Myocyte (in vitro differentiated cells): ENCODE measurements at places on chromosomes 6 and 20.

DNA sequence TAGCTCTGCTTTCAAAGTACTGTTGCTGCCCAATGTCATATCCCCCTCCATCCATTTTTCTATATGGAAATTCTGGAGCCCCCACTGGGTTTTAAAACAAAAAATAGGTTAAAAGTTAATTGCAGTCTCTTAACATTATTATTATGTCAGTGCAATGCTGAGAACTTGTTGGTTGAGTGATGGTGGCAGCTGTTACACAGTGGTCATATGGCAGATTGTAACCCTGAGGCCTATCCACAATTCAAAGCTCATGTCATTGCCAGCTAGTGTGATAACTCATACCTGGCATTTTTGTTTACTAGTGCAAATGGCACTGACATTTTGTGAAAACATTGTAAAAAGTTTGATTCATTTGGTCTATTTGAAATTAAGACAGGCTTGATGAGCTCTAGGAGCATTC lies 305.7 kb upstream of the FLRT3 start:
- DNase-seq: peak; percentile 73

DNA sequence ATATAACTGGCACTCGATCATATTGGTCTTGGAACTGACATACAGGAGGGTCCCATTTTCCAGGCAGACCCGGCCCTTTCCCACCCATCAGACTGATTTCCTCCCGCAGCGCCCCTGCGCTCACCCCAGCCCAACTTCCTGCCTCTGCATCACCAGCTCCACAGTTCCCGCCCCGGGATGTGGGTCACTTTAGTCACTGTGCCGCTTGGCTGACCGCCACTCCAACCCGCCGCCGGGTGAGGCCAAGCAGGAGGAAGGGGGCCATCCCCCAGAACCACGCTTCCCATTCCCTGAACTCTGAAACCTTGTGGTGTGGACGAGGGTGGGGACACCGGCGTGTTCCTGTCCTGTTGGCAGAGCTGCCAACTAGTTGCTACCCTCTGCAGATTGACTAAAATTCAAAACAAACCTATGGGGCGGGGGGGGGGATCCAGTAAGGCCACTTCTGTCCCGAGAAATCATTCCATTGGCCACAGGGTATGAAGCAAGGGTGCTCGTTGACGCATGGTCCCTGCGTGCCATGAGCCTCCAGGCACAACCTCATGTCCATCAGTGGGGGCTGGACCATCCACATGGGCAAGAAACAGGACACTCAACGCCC lies 12.3 kb downstream of the TGM2 start:
- no peak for DNase-seq

- no peak for DNase-seq
Measured at GRCh38 chr6:98323605-98324004, 510.8 kb upstream of the POU3F2 start.

DNA sequence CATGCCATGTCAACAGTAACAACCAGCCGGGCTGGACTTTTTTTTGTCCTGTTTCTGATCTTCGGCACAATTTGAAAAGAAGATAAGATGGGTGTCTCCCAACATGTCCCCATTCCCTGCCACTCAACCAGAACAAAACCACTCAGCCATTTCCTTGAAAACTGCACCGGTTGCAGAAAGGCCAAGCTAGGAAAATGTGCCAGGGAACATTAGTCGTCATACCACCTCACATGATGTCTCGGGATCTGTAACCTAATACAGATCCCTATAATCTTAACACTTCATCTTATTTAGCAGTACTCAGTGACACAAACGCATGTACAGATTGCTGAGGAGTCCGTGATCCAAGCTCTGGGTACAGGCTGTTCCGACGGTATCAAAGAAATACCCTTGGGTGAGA lies 46.5 kb downstream of the ALDH8A1 start:
- DNase-seq: no peak

- no peak for DNase-seq
Measured at GRCh38 chr20:18506744-18507143, 996 bp upstream of the SEC23B start.

- DNase-seq: no peak
Measured at GRCh38 chr6:157280157-157280556, 43.2 kb downstream of the TMEM242 start.

DNA sequence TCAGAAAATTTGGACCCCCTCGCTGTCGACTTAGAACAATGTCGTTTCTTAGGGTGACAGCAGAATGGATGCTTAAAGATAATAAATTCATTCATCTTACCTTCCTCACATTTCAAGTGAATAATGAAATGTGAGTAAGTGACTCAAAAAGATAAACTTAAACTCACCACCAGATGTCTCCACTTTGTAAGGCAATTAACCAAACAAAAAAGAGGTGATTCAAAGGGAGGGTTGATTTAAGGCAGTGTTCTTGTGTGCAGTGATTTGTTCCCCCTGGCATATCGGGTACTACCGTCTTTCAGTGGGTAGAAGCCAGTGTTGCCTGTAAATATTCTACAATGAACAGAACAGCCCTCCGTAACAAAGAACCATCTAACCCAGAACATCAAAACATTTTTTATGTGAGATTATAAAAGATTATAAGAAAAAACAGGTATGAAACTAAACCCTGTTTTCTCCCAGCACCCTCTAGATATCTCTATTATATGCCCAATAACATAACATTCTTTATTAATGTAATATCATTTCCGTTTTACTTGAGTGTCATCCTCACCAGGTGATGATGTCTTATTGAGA lies 589.7 kb downstream of the CBLN4 start:
- no peak for DNase-seq

GRCh38 chr6:3748208-3749066 lies 3.1 kb downstream of the PXDC1 start:
- DNase-seq: peak; percentile 83

DNA sequence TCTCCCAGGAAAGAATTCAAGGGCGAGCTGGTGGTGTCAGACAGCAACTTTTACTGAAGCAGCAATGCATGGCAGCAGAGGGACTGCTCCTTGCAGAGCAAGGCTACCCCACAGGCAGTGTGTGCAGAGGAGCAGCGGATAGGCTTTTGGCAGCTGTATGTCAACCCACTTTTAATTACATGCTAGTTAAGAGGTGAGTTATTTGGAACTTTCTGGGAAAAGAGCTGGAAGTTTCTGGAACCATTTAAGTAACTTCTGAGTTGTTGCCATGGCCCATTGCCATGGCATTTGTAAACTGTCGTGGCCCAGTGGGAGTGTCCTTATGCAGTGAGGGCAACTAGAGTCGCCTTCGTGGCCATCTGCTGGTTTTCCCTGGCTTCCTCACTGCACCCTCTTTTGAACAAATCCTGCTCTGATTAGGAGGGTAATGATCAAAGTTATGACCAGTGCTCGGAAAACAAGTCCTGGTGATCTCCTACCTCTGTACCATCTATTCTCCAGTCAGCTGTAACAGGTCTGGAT lies 34.0 kb downstream of the BPIFB4 start:
- no peak for DNase-seq

GRCh38 chr20:18802012-18802634 lies 11.5 kb upstream of the SCP2D1 start:
- DNase-seq: no peak

- DNase-seq: no peak
Measured at GRCh38 chr6:142035890-142036289, 96.8 kb upstream of the GJE1 start.

- DNase-seq: peak; percentile 31
Measured at GRCh38 chr6:55882718-55883569, 7.6 kb upstream of the BMP5 start.

DNA sequence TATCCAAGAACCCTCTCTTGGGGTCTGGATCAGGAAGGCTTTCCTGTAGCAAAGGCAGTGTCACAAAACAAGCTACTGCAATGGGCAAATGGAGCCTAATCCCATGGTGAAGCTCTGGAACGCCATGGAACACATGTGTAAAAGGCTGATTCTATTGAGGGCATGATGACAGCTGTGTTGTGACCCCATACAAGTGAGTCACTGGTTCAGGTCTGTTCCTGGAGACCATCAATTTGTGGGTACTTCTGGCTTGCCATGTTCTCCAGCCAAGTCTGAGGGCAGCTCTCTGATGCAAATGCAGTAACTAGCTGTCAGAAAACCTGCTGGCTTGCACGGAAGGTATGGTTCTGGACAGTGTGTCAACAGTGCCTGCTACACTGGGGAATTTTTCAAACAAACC lies 33.3 kb upstream of the ECHDC1 start:
- DNase-seq: peak; percentile 89

DNA sequence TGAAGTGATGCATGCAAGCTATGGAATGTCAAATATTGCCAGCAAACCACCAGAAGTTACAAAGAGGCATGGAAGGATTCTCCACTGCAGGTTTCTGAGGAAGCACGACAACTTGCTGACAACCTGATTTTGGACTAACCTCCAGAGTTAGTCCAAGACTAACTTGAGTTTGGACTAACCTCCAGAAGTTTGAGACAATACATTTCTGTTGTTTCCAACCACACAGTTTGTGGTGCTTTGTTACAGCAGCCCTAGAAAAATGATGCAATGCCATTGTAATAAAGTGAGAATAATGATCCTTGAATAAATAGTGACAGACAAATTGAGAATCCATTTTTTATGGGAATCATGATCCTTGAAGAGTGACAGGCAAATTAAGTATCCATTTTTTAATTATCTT lies 169.9 kb upstream of the HDDC2 start:
- no peak for DNase-seq

DNA sequence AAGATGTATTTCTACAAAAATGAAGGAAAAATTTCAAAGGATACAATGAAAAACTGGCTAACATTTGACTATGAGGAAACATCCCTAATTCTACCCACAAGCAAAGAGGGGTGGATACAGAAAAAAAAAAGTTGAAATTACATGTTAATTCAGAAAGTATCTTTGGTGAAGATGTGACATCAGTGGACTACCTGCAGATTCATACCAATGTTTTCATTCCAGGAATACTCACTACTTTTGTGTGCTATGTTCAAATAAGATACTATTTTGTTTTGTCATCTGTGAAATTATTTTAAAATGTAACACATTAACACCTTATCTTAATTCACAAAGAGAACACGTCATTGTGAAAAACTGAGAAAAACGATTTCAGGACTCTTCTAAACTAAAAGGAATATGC lies 159.3 kb upstream of the SHLD1 start:
- no peak for DNase-seq

DNA sequence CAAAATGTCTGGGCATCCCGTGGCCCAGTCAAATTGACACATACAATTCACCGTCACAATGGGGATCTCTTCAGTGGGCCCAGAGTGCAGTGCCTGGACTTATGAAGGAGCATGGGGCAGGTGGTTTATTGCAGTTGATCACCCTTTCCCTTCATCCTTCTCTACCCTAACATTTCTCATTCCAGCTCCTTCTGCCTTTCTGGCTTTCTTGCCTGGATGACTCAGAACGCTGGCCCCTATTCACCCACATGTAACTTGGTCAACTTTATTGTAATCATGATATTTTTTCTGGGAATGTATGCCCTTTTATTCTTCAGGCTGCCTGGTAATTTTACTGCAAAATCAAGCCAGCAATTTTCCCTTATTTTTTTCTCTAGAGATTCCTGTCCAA lies 179.9 kb upstream of the DTNBP1 start:
- DNase-seq: no peak

- peak; percentile 76 for DNase-seq
Measured at GRCh38 chr6:44223319-44224028, at the start of gene SLC29A1. SLC29A1 (plus strand) TSS chr6:44223595; CDS start chr6:44227314, 3,719 bp downstream.

GRCh38 chr6:21118216-21118780 lies 475.3 kb upstream of the SOX4 start:
- DNase-seq: no peak

GRCh38 chr6:11921017-11921438 lies 91.1 kb upstream of the HIVEP1 start:
- peak; percentile 88 for DNase-seq

DNA sequence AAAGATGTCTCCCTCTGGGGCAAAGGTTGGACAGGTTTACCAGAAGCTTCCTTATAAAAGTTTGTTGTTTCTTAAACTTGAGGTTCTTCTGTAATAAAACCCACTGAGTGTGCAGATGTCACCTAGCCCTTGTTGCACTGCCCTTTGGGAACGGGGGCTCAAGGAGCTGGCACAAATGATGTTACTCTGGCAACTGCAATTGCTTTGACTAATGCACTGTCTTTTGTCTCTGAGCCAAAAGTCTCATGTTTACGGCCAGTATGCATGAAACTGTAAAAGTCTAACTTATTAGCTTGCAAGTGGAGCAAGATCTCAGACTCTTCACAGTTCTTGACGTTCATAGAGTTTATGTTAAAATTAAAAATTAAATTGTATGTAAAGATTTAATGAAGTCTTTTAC lies 655.7 kb downstream of the EPHA7 start:
- DNase-seq: no peak

DNA sequence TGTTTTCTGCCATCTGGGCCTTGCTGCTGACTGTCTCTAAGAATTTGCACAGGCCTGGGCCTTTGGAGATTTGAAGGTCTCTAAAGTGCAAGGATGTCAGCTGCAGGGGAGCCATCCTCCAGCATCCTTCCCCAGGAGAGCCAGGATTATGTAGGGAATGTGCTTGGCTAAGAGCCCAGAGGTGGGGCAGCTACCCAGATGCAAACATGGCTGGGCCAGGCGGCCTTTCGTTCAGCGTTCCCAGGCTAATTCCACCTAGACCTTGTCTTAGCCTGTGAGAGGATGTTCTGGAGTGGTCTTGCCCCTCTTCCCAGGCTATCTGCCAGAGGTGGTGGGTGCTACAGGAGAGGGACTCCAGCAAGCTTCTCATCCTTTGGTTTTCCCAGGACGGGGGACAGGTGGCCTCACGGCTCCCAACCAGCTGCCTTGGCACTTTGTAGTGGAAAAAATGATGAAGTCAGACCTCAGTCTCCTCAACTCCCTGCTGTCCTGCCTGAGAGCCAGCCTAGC lies 7.7 kb upstream of the PTGIS start:
- DNase-seq: peak; percentile 73

- DNase-seq: no peak
Measured at GRCh38 chr6:83097204-83097603, 29.7 kb downstream of the DOP1A start.

DNA sequence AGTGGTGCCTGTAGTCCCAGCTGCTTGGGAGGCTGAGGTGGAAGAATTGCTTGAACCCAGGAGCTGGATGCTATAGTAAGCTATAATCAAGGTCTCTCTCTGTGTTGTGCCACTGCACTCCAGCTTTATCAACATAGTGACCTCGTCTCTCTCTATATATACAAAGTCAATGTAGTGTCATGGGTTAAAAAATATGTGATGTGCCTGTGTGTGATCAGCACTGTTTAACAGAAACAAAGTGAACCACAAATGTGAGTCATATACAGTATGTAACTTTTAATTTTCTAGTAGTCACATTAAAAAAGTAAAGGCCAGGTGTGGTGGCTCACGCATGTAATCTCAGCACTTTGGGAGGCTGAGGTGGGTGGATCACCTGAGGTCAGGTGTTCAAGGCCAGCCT lies 85.3 kb upstream of the RNF24 start:
- no peak for DNase-seq
